ENCODE measurements at places on chromosomes 12 and 14.

- no peak for DNase-seq
Observed at GRCh38 chr12:118773956-118774723, 207.2 kb upstream of the SRRM4 start.

GRCh38 chr14:91350813-91351511 lies 66.7 kb downstream of the CCDC88C start:
- no peak for DNase-seq

DNA sequence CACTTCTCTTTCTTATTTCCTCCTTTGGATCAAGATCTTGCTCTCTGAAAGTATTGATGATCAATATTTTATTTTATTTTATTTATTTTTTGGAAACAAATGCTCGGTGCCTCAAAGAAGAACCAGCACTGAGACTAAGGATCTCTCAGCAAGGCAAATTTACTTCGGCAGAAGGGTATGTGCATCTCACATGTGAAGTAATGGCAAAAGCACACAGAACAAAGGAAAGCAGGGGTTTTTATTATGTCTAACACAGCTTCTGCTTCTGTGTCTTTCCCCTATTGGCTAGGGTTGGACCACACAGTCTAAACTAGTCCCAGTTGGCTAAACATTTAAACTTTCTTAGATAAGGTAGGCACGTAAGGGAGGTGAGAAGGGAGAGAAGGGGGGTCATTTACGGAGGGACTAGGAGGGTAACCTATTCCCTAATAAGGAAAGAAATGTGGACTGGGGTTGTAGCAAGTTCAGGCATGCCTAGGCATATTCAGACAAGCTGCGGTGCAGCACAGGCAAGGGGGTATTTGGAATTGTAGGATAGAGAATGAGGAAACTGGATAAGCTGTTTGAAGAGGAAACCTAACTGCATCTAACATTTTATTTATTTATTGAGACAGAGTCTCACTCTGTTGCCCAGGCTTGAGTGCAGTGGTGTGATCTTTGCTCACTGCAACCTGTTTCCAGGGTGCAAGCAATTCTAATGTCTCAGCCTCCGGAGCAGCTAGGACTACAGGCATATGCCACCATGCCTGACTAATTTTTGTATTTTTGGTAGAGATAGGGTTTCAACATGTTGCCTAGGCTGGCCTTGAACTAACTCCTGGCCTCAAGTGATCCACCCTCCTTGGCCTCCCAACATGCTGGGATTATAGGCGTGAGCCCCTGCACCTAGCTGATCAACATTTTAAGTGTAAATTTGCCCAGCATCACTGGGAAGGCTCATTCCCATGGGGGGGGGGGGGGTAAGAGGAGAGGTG lies 90.0 kb upstream of the EIF5 start:
- no peak for DNase-seq

DNA sequence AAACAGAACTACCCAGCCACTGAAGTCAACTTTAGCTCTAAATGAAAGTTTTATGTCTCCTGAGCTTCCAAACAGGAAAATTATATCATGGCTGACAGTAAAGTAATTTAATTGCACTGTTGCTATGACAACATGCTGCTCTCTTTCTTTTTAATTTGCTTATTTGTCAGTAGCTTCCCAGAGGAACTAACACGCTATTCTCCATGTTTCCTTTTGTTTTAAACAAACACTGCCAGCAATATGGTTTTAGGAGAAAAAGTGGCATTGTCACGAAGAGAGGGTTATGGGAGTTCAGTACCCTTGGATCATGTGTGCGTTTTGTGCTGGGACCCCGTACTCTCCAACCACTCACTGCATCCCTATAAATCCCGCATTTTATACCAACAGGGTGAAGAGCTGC lies 1.9 kb downstream of the FOXN3 start:
- no peak for DNase-seq

- no peak for DNase-seq
Observed at GRCh38 chr12:111792155-111792855, 25.6 kb downstream of the ALDH2 start.

DNA sequence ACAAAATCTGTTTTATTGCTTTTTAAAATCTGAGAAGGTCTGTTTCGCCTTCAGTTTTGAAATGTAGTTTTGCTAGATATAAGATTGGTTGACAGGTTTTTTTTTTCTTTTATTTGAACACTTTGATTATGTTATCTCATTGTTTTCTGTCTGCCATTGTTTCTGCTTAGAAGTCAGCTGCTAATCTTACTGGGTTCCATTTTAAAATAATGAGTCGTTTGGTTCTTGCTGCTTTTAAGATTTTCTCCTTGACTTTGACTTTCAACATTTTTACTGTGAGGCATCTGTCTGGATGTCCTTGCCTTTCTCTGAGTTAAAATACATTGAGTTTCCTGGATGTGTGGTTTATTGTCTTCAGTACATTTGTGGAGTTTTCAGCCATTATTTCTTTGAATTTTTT lies 56.7 kb downstream of the ADIPOR2 start:
- no peak for DNase-seq

Data from HS-5 (cell line).